Activated CD4-positive, alpha-beta T cell treated with anti-CD3 and anti-CD28 coated beads for 4 hours (primary cell): ENCODE measurements at places on chromosomes 12 and 14.

GRCh38 chr12:44947163-44947562 is 71.0 kb upstream of the NELL2 start:
- DNase-seq: no peak

GRCh38 chr12:125503128-125503527 is 437.9 kb downstream of the AACS start:
- DNase-seq: no peak

DNA sequence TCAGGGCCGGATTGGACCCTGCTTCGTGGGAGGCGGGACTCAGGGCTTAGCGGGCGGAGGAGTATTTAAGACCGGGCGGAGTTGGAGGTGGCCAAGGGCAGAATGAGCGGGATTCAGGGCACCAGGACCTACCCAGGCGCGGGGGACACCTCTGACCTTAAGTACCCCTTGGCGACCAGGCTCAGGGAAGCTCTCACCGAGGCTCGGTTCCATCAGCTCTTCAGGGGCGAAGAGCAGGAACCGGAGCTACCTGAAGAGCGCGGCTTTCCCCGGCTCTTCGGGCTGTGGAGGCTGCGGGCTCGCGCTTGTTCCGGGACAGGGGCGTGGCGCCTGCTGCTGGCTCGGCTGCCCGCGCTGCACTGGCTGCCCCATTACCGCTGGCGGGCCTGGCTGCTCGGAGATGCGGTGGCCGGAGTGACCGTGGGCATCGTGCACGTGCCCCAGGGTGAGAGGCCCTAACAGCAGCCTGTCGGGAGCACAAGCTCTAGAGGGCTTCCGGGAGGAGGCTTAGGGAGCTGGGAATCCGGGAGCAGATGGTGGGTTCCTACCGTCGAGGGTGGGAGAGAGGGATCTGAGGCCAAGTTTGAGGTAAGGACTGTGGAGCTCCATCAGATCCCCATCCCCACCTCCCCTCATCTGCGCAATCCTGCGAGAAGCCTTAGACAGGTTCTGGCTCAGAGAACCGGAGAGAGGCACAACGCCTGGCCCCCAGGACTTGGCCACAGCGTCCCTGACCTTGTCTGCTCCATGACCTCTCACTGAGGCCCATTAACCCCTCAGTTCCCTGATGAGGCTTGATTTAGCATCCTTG is 8.4 kb downstream of the ARHGEF25 start:
- no peak for DNase-seq

DNA sequence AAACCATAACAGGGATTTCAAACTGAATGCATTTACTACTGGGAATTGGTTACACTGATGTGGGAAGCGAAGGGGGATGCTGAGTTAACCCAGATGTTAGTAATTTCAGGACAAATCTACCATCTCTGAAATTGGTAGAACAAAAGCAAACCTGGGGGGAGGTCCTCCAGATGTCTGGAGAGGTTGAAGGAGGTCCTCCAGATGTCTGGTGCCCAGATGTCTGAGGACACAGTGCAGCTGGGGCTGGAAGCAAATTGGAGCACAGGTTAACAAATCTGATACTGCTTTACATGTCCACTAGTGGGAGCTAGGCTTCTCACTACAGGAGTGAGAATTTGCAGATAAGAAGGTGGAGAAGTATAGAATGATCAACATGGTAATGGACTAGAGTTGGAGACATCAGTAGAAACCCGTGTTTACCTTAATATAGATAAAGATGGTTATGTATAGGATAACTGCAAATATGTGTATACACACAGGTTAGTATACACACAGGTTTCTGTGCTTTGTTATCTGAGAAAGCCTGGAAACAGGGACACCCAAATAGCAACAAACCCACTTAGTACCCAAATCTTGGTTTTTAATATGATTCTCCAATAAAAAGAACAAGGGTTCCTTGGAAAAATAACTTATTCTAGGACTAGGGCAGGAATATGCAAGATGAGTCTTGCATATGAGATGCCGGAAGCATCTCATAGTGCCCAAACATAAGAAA is 162.5 kb downstream of the C12orf50 start:
- no peak for DNase-seq

- DNase-seq: no peak
Measured at GRCh38 chr12:68580911-68581310, 29.8 kb upstream of the RAP1B start.

DNA sequence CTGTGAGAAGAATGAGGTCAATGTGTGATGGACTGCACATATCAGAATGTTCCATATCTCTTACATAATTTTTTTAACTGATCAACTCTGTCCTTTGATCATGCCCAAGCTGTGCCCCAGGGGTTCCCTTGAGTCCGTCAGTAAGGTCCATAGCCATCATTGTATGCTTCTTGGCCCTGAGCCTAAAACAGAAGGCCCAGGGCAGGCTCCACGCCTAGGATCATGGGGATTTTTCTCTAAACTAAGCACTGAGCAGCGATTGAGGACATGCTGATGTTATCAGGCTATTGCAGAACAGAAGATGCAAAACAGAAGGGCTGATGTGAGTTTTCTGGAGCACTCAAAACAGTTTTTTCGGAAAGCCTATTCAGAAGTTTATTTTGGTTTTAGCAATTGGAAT is 20.9 kb downstream of the RNASE9 start:
- DNase-seq: no peak

DNA sequence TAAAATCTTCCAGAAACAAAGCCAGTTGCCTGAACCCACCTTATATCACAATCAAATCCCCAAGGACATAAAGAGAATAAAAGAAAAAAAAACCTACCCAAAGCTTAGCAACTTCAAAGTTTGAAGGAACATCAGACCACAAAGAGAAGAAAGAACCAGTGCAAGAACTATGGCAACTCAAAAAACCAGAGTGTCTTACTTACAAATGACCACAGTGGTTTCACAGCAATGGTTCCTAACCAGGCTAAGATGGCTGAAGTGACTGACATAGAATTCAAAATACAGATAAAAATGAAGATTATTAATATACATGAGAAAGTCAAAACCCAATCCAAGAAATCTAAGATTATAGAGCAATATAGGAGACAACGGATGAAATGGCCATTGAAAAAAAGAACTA is 56.7 kb downstream of the APOBEC1 start:
- no peak for DNase-seq

- no peak for DNase-seq
Measured at GRCh38 chr14:36474593-36474992, 45.4 kb downstream of the NKX2-1 start.

- DNase-seq: no peak
Measured at GRCh38 chr14:87696485-87696884, 296.5 kb downstream of the GALC start.

GRCh38 chr12:79706156-79706555 is 15.4 kb upstream of the PAWR start:
- DNase-seq: no peak

GRCh38 chr14:62158779-62159178 is 396.6 kb downstream of the SNAPC1 start:
- DNase-seq: no peak

DNA sequence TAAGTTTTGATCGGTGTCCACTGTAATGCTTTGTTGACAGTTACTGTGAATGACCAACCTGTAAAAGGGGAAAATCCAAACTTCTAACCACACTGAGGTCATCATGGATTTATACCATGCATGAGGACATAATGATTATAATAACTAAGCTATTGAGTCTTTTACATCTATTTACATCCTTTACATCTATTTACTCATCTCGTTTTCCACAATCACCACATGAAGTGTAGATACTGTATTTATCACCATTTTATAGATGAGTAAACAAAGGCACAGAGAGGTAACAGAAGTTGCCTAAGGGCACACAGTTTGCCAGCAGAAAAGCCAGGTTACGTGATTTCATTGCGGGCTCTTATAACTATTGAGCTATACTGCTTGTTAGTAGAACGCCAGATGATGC is 27.9 kb upstream of the EID3 start:
- DNase-seq: no peak

- peak; percentile 71 for DNase-seq
Measured at GRCh38 chr12:76144245-76144549, 59.7 kb upstream of the NAP1L1 start.

GRCh38 chr12:62414180-62414579 is 52.4 kb upstream of the MON2 start:
- no peak for DNase-seq

DNA sequence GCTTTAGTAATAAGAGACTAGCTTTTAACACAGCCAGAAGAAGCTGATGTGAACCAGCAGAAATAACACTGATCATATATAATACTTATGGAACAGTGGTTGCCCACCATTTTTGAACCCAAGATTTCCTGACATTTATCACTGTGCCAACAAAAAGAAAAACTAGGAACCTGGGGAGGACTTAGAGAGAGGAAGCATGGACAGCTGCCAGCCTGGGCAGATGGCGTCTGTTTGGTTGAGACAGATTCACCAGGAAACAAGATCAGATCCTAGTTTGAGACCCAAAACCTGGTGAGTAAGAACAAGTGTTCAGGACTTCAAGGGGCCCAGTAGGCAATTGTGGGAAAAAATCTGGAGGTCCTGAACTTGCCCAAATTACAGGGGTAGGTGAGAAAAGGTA is 95.3 kb downstream of the BICD1 start:
- DNase-seq: no peak

DNA sequence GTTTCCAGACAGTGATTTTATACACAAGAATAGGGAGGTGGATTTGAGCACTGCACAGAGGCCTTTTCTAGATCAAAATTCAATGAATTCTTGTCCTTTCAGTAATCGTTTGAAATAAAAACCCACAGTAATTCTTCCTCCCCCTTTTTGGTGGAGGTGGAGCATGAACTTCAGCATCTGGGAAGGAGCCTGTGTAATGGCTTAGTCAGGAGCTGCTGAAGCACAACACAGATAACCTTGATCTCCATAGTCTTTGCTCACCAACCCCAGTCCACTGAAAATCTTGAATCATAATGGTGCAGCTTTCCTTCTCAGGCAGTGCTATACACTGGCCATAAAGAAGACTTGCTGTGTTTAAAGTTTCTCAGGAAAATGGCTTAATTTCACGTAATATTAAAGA is 6.4 kb upstream of the TBPL2 start:
- DNase-seq: no peak

GRCh38 chr12:12717586-12718380 is 615 bp downstream of the CDKN1B start:
- no peak for DNase-seq

DNA sequence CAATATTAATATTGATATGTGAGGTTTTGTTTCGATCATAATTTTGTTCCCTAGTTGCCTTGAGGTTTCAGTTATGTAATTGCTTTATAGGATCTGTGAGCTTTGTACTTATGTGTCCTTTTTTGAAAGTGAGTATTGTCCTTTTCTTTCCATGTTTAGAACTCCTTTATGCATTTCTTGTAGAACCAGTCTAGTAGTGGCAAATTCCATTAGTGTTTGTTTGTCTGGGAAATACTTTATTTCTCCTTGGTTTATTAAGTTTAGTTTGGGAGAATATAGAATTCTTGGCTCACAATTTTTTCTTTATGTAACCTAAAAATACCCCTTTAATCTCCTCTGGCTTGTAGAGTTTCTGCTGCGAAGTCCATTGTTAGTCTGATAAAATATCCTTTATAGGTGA is 127.5 kb upstream of the KITLG start:
- no peak for DNase-seq

- DNase-seq: no peak
Measured at GRCh38 chr12:46585854-46586621, 213.5 kb upstream of the SLC38A2 start.

DNA sequence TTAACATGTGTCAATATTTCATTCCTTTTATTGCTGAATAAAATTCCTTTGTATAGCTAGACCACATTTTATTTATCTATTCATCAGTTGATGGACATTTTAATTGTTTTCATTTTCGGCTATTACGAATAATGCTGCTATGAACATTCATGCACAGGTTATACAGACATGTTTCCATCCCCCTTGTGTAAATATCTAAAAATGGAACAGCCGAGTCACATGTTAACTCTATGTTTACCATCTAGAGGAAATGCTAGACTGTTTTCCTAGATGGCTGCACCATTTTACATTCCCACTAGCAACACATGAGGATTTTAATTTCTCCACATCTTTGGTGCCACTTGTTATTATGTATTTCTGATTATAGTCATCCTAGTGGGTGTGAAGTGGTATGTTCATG is 49.2 kb downstream of the HECTD4 start:
- DNase-seq: no peak

GRCh38 chr14:52313903-52314594 is at the start of gene PTGER2:
PTGER2 (plus strand) TSS chr14:52314312; CDS start chr14:52314549, 237 bp downstream.
- DNase-seq: peak; percentile 74

- DNase-seq: no peak
Measured at GRCh38 chr12:47286676-47287075, 206.9 kb upstream of the AMIGO2 start.

DNA sequence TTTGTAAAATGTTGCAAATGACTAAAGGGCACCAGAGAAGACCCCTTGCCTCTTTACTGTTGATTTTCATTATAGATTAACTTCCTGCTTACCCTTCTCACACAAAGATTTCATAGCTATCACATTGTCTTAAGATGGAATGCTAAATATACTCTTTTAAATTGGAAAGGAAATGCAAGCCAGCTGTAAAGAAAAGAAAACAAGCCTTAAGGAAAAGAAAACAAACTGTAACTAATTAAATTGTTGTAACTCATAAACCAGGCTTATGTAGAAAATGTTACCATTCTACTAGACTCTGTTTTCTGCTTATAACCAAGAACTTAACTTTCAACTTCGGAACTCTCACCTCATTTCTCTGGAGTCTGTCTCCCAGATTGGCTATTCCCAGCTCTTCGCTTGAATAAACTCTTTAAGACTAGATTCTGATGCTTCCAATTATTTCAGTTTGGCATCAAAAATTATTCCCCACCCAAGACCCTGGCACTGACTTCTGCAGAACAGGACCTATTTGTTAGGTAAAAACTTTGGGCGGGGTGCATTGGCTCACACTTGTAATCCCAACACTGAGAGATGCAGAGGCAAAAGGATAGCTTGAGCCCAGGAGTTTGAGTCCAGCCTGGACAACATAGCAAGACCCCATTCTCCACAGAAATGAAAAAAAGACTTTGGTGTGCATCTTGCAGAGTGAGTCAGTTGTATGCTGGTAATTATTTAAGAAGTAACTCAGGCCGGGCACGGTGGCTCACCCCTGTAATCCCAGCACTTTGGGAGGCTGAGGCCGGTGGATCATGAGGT is 36.6 kb upstream of the CIT start:
- DNase-seq: no peak

DNA sequence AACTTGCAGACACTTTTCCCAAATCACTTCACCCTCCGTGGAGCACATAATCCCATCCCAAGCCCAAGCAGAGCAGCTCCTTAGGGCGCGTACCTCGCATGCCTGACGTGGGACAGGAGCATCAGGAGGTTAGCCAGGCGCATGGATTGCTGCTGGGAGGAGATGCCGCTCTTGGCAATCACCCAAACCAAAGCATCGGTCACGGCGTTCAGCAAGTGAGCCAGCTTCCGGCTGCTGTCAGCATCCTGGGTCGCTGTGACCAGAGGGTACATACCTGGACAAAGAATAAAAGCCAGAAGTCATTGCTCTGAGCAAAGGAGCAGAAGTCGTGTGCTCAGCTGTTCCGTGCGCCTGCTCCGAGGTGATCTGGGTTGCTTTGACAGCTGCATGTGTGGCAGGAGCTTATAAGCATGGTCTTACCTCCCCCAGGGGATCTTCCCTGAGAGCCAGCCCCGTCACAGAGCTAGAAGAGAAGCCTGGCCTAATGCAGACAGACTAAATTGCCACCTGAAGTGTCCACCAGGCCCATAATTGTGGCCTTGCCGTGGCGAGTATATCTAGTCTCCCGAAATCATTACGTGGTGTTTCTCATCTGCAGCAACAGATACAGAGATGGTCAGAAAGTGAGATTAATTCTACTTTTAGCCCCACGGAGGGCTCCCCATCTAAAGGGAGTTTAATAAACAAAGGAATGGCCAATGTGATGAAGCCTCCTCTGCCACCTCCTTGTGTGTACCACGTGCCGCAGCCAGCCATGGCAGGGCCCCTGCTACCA is 59.1 kb downstream of the ESR2 start:
- DNase-seq: no peak
